ENCODE measurements at places on chromosomes 12 and 14. TPM values are rescaled to one million over a fixed set of nuclear protein-coding genes. Genes with fewer than 3 reads are reported as not detected.

The TEX52 gene
- not detected for total RNA-seq

The SERPINA12 gene
- not detected for total RNA-seq

The COL2A1 gene
- total RNA-seq = not detected

The CLMN gene
- 9.1 TPM for total RNA-seq

The MYL6B gene
- total RNA-seq = 90.6 TPM

The TTC6 gene
- total RNA-seq = not detected

The RTL1 gene
- total RNA-seq = not detected

The FERMT2 gene
- total RNA-seq = 314 TPM
